ENCODE measurements at places on chromosomes 1 and 21.

DNA sequence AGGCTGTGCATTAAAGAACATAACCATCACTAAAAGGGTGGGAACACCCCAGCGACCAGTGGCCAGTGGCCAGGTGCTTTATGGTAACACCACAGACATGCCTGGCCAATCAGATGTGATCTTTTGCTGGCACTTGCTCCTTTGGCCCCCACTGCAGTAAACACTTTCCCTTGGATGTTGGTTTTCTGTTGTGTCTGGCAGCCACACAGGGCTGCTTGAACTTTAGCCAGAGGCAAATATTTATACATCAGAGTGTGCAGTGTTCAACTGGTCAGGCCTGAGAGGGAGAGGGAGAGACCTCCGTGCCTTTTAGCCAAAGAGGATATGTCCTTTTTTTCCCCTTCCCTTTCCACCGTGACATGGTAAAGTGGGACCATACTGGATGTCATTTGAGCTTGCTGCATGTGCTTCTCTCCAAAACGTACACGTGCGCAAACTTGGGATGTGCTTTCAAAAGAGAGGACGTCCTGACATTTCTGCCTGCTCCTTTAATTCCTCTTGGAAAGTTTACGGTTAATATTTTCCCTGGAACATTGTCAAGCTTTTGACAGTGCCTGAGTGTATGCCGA is 101.2 kb downstream of the NFIA start:
- DNase-seq: no peak

GRCh38 chr1:209784265-209785169 is at the start of gene C1orf74:
Gene C1orf74 (minus strand): TSS chr1:209784559. CDS start chr1:209783634, 925 bp downstream.
- peak; percentile 99 for DNase-seq

DNA sequence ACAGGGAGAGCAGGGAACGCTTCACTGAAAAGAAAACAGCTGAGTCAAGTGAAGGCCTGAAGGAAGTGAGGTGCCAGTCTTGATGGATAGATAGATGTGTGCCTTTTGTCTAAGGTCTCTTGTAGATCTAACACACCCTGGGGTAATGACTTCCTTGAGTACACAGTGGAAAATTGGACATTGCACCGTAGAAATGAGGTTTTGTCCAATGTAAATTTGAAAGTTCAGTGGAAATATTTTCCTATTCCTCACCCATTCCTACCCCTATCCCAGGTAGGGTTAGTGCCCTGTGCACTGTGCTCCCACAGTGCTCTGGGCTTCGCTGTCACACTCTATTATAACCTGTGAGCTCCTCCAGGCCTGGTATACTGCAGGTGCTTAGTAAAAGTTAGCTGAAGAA is 24.3 kb downstream of the ZMYND12 start:
- no peak for DNase-seq

DNA sequence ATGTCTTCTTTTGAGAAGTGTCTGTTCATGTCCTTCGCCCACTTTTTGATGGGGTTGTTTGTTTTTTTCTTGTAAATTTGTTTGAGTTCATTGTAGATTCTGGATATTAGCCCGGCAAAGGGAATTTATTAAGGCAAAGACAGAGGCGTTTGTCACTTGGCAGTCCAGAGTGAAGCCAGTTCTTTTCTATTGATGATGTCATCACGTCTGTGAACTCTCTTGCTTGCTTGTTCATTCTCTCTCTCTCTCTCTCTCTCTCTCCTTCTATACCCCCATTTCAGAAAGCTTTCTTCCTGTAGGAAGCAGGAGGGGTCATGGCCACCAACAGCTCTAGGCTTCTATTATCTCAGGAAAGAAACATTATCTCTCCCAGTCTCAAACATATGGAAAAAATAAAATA is 291.3 kb downstream of the OMA1 start:
- no peak for DNase-seq

DNA sequence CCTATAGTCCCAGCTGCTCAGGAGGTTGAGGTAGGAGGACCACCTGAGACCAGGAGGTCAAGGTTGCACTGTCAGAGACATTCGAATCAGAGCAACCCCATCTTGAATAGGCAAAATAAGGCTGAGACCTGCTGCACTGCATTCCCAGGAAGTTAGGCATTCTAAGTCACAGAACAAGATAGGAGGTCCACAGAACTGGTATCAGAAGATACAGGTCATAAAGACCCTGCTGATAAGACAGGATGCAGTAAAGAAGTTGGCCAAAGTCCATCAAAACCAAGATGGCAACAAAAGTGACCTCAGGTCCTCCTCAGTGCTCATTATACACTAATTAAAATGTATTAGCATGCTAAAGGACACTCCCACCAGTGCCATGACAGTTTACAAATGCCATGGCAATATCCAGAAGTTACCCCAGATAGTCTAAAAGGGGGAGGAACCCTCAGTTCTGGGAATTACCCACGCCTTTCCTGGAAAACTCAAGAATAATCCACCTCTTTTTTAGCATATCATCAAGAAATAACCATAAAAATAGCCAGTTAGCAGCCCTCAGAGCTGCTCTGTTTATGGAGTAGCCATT is 65.2 kb upstream of the KLHDC7A start:
- no peak for DNase-seq

All from mesendoderm (in vitro differentiated cells).